Renal cortex interstitium (tissue), 15 donors: ENCODE measurements at places on chromosomes 3 and 15. TPM values are rescaled to one million over a fixed set of nuclear protein-coding genes. Genes with fewer than 3 reads are reported as not detected.

SLC12A1 gene
- 230 TPM for polyA plus RNA-seq

ST3GAL6 gene
- polyA plus RNA-seq = 76.5 TPM

SH2D7 gene
- polyA plus RNA-seq = 0.83 TPM

DNA sequence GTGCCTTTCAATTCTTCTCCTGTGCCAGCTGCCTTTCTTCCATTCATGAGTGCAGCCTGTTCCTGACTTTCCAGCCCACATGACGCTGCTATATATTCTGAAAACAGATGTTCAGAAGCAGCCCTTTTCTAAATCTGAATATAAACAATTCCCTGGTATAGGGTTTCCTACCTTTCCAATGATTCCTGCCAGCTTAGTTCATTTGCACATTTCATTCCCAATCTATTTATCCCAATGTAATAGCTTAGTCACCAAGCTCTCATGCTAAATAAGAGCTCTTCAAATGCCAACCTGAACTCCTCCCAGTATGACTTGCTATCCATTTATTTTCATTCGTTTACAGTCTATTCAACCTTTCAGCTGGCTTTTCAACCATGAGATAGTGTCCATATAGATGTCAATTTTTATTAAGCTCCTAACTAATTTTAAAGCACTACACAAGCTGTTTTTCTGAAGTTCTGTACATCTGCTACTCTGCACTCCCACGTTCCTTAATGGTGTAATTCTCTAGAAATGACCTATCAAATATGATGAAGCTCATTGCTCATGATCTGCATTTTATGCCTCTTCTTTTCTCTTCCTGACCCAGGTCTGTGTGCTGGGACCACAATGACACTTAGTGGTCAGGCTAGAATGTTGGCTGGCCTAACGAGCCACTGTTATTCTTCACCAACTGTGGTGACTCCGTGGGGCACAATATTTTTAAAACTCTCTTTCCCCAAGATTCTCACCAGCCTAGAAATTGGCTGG, 605.0 kb upstream of the TBL1XR1 start:
- no peak for DNase-seq

DNA sequence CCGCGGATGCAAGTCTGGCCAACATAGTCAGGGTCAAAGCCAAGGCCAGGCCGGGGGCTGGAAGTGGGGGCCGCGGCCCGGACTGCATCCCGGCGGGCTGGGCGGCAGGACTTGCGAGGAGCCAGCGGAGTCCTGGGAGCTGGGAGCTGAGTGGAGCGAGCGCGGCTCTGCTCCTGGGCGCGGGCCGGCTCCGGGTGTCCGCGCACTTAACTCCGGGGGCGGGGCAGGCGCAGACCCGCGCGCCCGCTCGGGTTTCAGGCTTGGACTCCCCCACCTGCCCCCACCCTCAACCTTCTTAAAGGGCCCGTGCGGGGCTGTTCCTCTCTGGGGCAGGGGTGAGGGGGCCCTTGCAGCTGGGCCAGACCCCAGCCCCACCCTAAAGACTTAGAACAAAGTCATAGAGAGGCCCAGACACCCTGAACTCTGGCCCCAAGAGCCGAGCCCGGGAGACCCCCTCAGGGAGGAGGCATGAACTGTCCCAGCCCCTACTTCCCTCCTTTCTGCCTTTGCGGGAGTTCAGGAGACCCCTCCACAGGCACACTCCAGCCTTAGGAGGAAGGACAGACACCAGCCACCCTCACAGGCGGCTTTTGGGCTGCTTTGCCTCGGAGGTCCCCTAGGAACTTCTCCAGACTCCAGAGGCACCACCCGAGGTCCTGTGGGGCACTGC, at the start of gene CSPG4:
CSPG4 (minus strand) TSS at position 181 of the 670 bp plus-strand sequence; CDS start at position 88, 93 bp downstream.
- no peak for DNase-seq

DNA sequence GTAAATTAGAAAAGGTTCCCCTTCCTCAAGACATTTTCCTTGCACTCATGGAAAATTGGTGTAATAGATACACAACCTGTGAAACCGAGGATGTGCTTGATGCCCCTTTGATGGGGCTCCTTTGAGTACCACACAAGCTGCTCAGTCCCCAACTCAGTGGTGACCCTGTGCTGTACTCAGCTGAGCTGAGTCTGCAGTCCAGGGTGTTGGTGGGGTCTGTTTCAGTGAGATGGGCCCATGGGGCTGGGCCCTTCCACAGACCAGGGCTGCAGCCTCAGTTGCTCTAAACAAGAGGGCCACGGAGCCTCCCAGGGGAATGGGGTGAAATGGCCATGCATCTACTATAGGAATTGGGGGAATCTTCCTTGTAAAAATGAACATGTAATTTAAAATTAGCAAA, 39.3 kb downstream of the KY start:
- no peak for DNase-seq

CHRM5 gene
- 0.09 TPM for polyA plus RNA-seq

- no peak for DNase-seq
Measured at GRCh38 chr3:98482717-98483482, 14.6 kb upstream of the OR5K2 start.

GRCh38 chr3:118772547-118773011, 262.1 kb downstream of the IGSF11 start:
- no peak for DNase-seq

REC114 gene
- not detected for polyA plus RNA-seq

- no peak for DNase-seq
Measured at GRCh38 chr3:112056451-112056929, 22.0 kb downstream of the TMPRSS7 start.

SCN11A gene
- polyA plus RNA-seq = 0.66 TPM

CA12 gene
- polyA plus RNA-seq = 153 TPM

GRCh38 chr3:180888992-180889560, 23.4 kb upstream of the FXR1 start:
- DNase-seq = no peak

- DNase-seq = peak; percentile 7
Measured at GRCh38 chr3:138646513-138646912, 37.9 kb downstream of the FAIM start.

DNA sequence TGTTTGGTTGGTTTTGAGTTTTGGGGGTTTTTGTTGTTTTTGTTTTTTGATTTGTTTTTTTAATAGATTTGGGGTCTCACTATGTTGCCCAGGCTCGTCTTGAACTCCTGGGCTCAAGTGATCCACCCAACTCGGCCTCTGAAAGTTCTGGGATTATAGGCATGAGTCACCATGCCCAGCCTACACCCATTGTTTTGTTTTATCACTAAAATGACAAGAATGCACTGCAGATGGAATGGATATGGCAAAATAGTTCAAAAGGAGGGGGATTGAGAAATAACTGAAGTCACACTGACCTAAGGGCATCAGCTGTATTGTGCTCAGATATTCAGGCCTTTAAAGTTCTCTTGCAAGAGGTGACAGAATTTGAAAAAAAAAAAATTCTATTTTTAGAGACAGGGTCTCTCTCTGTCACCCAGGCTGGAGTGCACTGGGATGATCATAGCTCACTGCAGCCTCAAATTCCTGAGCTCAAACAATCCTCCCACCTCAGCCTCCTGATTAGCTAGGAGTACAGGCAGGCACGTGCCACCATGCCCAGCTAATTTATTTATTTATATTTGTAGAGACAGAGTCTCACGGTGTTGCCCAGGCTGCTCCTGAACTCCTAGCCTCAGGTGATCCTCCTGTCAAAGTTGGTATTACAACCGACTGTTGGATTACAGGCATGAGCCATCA, 4.4 kb upstream of the RASA2 start:
- DNase-seq = no peak

DNA sequence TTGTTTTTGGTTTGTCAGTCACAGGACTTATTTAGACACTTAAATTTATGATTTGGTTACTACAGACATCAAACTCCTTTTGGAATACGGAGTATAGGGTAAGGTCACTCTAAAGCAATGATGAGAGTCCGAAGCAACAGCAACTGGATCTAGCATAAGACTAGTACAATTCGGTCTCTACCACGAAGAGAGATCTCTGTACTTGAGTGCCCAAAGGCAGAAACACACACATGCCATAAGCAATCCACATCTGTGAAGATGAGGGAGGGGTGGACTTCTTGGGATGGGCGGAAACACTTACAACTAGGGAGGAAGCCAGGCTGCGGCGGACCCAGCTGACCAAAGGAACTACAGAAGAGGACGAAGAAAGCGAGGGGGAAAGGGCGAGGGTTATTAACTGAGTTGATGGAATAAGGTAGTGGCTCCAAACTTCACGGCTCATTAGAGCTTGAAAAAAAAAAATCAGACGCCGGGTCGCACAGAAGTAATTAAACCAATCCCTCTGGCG, 595 bp downstream of the DPH6 start:
- DNase-seq = no peak

GRCh38 chr3:120425572-120426250, 25.1 kb downstream of the FSTL1 start:
- no peak for DNase-seq

GRCh38 chr3:32180141-32180784, 58.2 kb upstream of the CMTM8 start:
- DNase-seq = no peak

- DNase-seq = no peak
Measured at GRCh38 chr3:183265157-183265642, 12.1 kb downstream of the B3GNT5 start.

CCDC33 gene
- 5.0 TPM for polyA plus RNA-seq

GRCh38 chr15:100809151-100809550, 70.5 kb upstream of the ALDH1A3 start:
- no peak for DNase-seq

SPINK8 gene
- 0.61 TPM for polyA plus RNA-seq

TIMP4 gene
- polyA plus RNA-seq = 1.4 TPM

C3orf70 gene
- polyA plus RNA-seq = 9.2 TPM

GRCh38 chr3:10085738-10086137, 22.3 kb downstream of the FANCD2OS start:
- no peak for DNase-seq

- DNase-seq = no peak
Measured at GRCh38 chr3:8112587-8112986, 389.0 kb upstream of the LMCD1 start.
